ENCODE measurements at places on chromosomes 7 and 10.

- DNase-seq = no peak
Measured at GRCh38 chr7:123131556-123131955, 68.2 kb downstream of the SLC13A1 start.

- DNase-seq = no peak
Measured at GRCh38 chr10:22853906-22854447, 73.9 kb upstream of the ARMC3 start.

- no peak for DNase-seq
Measured at GRCh38 chr7:117772421-117772820, 100.8 kb downstream of the CTTNBP2 start.

DNA sequence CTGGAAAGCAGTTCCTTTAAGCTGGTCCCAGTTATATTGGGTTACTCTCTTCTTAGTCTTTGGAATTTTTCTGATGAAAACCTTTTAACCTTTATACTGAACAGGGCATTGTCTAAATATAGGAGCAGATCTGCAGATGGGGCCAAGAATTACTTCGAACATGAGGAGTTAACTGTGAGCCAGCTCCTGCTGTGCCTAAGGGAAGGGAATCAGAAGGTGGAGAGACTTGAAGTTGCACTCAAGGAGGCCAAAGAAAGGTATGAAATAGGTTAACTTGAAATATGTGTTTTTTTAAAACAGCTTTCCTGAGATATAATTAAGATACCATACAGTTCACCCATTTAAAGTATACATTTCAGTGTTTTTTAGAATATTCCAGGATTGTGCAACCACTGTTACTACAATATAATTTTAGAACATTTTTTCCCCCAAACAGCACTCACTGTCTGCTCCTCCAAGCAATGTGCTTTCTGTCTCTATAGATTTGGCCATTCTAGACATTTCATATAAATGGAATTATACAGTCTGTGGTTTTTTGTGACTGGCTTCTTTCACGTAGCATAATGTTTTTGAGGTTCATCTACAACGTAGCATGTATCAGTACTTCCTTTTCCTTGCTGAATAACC is 18.9 kb downstream of the OPTN start:
- DNase-seq = no peak

- DNase-seq = no peak
Measured at GRCh38 chr7:138885383-138886147, 87.6 kb upstream of the ATP6V0A4 start.

- no peak for DNase-seq
Measured at GRCh38 chr10:22618078-22618785, 96.1 kb downstream of the PIP4K2A start.

GRCh38 chr10:70333268-70333667 is 49.2 kb downstream of the LRRC20 start:
- no peak for DNase-seq

DNA sequence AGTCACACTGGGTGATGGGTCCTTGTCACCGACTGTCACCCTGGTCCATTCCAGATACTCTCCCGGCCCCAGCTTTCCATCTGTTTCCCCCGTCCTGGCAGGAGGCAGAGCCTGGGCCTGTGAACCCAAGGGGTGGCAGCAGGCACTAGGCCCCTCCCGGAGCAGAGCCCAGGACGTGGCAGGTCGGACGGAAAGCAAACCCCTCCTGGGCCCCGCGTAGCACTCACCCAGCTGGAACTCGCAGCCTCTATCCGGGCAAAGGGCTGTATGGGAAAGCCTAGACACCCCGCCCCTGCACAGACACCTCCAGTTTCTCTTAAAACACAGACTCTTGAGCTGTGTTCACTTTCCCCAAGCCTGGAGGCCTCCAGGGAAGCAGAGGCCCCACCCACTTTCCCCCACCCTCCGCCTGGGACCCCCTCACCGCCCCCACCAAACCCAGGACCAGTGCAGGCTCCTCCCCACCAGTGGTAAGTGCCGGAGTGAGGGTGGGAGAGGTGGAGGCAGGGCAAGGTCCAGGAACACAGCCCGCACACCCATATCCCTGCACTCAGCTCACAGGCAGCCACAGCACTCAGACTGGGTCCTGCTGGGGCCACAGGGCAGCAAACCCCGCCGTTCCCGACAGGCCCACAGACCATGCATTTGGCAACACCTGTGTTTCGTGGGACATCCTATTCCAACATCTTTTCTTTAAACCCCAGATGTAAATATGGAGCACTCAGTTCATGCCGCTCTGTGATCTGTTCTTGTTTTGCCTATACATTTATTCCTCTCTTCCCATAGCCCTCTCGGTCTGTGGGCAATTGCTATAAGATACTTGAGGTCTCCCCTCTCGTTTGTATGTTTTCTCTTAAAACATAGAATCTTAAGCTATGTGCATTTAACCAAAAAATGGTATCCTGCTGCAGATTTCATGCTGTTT is 98.2 kb upstream of the PDGFA start:
- no peak for DNase-seq

DNA sequence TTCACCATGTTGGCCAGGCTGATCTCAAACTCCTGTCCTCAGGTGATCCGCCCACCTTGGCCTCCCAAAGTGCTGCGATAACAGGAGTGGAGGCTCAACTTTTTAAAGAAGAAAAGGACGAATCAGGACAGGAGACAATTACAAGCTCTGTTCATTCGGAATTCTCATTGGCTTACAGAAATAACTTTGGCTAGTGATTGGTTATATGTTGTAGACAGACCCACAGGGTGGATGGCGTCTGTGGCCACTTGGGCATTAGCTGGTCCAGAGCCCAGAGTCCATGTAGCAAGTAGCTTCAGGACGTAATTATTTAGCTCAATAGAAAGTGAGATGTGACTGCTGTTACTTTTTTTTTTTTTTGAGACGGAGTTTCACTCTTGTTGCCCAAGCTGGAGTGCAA is 160.5 kb upstream of the TNRC18 start:
- no peak for DNase-seq

GRCh38 chr10:86199041-86199440 is 167.6 kb downstream of the GRID1 start:
- no peak for DNase-seq

- DNase-seq = no peak
Measured at GRCh38 chr7:150969475-150969874, 8.6 kb downstream of the KCNH2 start.

DNA sequence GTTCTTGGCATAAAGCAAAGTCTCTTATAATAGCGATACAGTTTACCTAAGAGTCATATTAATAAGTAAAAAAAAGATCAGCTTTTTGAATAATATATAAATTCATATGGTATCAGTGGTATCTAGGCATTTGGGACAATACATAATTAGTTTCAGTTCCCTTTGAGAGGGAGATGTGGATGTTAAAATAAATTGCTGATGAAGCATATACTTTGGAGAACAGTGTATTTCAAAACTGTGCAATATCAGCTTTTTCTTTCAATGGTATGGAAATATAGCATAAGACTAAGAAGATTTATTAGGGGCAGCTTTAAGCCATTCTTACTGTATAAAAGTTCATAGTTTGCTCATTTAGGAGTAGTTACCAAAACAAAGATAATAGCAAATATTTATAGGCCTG is 35.5 kb downstream of the MDFIC start:
- no peak for DNase-seq

GRCh38 chr10:65135508-65135907 is 1614.3 kb downstream of the REEP3 start:
- no peak for DNase-seq

- DNase-seq = no peak
Measured at GRCh38 chr7:36044101-36044892, 108.8 kb upstream of the EEPD1 start.

DNA sequence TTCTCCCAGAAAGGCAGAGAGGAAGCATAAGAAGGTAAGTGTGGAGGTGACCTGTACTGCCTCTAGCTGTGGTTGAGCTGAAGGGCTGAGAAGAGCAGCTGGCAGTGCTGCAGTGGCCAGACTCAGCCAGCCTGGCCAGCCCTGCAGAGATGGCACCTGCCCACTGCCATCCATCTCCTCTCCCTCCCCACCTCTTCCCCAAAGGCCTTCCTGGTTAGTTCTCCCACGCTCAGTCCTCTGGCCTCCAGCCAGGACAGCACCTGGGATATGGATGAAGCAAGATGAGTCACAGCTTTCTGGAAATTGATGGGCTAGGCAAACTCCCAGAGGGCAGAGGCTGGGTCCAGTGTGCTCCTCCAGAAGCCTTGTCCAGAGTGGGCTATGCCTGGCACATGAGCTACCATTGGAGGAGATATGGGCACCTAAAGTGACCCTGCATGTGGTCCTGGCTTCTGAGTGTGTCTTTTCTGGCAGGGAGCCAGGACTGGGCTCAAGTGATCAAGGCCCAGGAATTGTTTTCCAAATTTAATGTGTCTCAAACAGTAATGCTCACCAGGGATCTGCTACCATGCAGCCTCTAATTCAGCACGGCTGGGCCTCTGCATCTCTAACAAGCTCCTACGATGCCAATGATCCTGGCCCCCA is 81.0 kb upstream of the CACUL1 start:
- DNase-seq = no peak

GRCh38 chr10:76354212-76354738 is 922.9 kb downstream of the LRMDA start:
- DNase-seq = no peak

- DNase-seq = no peak
Measured at GRCh38 chr7:32170838-32171237, 100.6 kb upstream of the PDE1C start.

DNA sequence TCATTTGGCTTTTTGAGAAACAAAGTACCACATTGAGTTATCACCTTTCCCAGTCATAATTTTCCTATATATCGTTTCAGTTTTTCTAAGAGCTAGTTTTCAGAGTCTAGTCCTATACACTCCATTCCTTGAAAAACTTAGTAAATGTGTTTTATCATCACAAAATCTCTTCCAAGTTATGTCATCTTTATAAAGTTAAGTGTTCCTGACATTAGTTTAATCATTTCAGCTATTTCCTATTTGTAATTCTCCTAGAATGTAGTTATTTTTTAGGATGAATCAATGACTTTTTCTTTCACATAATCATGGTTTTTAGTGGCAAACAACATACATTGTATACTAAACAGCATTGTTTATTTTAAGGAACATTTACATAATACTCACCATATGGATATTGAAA is 191.7 kb upstream of the BET1 start:
- no peak for DNase-seq

- no peak for DNase-seq
Measured at GRCh38 chr10:35336921-35337823, 863 bp downstream of the CCNY start.

DNA sequence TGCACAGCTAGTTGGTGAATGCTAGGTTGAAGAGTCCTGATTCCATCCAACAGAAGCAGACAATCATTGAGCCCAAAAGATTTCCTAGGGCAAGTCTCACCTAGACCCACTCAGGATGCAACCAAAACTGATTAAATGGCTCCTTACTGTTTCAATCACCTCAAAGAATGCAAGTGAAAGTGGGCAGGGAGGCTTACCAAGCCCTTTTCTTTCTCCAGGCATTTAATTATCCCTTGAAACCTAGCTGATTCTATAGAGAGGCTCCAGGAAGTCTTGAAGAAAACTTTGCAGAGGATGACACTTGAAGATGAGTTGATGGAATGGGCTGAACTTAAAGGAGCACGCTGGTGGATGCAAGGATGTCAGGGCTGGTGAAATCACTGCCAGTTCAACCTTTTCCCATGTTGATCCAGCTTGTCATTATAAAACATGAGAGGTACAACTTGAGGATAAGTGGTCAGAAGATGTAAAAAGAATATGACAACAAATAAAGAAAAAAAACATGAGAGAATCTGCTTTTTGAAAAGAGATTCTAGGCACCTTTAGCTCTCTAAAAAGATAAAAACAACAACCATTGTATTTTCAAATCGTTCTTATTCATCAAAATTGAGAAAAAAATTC is 2.3 kb upstream of the ANKRD1 start:
- no peak for DNase-seq

GRCh38 chr7:107856806-107857540 is 34.0 kb upstream of the DLD start:
- no peak for DNase-seq

GRCh38 chr10:77949167-77949566 is 22.6 kb upstream of the DLG5 start:
- DNase-seq = no peak

- DNase-seq = no peak
Measured at GRCh38 chr10:104350127-104350635, 3.5 kb upstream of the CFAP58 start.

DNA sequence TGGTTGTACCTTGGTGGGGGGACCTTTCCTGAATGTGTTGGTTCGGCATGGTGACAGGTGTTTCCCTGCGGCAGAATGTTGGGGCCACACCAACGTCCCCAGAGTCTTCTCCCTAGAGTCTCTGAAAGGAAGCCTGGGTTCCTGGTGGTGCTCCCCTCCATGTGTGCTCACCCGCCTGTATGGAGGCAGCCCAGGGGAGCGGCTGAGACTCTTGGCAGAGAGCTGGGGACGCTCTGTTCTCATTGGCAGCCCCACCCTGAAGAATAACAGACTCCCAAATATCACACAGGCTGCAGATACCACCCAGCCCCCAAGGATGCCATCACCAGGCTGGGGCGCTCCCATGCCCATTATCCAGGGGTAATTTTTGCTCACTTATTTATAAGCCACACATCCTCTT is 34.8 kb downstream of the CHST12 start:
- no peak for DNase-seq

DNA sequence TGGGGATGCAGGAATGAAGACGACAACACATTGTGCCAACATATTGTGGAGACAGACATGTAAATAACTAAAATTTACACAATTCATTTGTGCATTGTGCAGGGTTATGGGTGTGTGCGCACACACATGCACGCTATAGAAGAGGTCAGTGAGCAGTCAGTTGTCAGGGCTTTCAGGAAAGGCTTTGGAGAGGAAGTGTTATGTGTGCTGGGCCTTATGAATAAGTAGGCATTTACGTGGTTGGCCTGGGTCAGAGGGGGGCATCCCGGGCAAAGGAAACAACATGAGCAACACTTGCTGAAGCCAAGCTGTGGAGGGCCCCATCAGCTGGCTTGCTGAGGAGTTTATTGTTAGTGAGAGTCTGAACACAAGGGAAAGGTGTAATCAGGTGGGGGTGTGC is 4.1 kb downstream of the PRXL2A start:
- DNase-seq = no peak

GRCh38 chr10:28566458-28567015 is 33.6 kb downstream of the WAC start:
- DNase-seq = no peak

GRCh38 chr7:13312307-13312706 is 624.9 kb downstream of the ARL4A start:
- no peak for DNase-seq

- DNase-seq = no peak
Measured at GRCh38 chr10:50398381-50398780, 147.1 kb upstream of the ASAH2 start.

- DNase-seq = no peak
Measured at GRCh38 chr7:100373261-100373831, at the start of gene PILRA. Gene PILRA (plus strand): TSS chr7:100373487. CDS start chr7:100373657, 170 bp downstream.

DNA sequence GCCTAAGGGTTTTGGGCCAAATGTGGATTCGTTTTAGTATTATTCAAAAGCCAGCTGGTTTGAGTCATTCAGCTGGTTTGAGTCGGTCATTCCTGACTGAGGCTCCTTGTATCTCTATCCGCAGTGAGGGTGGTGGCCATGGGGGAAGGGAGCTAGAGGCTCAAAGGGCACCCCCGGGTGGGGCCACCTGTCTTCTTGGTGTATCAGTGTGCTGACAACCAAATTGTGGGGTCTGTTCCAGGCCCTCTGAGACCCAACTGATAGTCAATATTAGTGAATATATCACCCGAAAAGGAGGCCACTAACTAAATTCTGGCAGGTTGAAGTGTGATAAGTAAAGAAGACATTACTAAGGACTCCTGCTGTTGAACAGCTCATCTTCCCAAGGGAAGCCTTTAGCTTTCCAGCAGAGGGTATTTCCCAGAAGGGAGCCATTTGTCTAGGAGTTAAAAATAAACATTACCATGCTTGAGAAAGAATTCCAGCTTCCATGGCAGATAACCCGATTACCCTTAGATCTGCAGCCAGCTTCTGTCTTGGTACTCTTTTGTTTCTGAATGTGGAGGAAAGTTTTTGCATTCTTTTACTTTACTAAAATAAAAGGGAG is 29.9 kb upstream of the DDX50 start:
- no peak for DNase-seq
